ENCODE measurements at places on chromosomes 6 and 20.

DNA sequence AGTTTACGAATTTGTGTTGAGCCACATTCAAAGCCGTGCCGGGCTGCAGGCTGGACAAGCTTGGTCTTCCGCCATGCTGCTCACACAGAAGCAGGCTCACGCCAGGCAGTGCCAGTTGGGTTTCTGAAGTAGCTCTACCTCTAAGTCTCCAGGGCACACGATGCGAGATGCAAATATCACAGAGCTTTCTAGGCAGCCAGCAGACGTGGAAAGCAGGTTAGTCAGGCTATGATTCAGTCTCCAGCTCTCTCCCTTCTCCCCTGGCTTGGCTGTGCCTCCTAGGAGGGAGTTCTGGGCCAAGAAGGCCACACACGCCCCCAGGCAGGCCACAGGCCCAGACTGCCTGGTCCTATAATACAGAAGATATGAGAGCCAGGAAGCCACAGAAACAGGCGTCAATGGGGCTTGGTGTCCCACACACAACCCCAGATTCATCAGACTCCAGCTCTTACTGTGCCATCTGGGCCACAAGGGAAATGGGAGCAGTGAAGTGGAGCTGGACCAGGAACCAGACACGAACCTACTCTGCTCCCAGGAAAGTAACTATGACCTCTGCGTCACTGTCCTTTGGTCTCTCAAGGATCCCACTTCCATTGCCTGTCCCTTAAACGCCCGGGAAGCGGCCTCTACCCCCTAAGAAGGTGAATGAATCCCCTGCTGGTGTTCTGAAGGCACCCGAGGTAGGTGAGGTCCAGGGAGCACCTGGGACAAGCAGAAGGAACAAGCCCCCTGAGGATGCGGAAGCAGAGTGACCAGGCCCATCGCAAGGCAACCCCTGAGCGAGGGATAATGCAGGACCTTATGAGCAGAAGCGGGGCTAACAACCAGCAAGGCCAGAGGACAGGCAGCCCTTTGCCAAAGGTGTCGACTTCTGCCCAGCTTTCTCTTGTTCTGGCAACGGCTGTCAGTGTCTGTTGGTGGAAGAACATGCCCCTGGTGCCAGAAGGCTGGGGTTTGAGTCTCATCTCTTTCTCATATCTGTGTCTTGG is 61.2 kb downstream of the GFOD1 start:
- DNase-seq, result no peak

GRCh38 chr6:4318321-4318720 is 182.9 kb upstream of the ECI2 start:
- DNase-seq, result no peak

DNA sequence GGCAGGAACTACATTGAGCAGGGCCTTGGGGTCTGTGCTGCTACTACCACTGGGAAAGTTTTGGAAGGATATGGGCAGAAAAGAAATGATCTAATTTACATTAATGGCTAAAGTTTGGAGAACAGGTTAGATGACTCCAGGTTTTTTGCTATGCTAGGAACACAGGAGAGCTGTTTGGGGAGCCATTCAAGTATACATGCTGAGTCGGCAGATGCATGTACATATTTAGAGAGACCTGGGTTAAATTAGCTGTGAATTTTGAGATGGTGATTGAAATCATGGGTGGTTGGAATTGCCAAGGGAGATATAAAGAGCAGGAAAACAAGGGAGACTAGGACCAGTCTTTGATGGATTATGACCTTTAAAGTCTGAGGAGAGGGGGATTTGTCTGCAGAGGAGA is 113.1 kb upstream of the BACH2 start:
- DNase-seq, result no peak

DNA sequence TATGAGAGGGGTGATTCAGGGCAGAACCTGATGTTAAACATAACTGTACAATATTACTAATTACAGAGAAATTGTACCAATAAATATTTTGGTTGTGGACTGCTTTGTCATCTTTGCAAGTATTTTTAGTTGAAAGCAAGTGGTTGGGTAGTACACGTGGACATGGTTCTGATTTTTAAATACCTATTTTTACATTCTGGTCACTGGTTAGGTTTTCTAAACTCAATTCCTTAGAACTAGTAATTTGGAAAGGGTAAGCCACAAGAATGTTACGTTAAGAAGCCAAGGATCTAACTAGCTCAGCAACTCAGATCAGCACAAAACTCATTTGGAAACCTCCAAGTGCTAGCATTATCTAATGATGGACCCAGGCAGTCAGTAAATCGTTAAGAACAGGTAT is 2.7 kb downstream of the EPB41L2 start:
- no peak for DNase-seq

DNA sequence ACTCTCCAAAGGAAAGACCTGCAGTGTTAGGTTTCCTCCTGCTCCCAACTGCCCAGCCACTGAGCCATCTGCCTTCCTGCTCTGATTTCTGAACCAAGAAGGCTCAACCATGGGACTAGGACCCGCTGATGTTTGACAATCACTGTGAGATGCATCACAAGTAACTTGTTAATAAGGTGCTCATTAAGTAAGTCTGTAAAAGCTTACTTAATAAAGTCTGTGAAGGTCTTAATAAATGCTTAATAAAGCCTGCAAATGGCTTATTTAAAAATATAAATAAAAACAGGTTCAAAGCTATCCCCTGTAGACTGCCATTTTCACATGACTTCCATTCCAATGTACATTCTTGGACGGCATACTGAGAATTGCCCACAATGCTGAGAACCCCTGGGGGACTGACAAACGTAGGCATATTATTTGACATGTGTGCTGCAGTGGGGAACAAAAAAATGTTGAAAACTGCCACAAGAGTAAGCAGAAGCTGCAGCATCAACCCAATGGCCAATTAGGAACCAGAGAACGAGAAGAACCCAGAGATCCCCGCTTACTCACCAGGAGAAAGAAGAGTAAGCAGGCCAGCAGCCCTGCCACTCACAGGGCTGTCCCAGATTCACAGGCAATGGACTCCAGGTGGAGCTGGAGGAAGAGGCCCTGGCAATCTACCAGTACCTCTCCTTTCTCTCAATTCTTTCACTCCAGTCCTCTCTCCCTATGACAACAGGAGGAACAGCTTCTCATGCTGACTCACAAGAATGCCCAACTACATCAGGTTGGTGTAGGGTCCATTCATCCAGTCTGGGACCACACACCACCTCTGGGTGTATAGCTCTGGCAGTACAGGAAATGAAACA is 19.5 kb downstream of the KIF13A start:
- no peak for DNase-seq
